Activated CD4-positive, alpha-beta T cell treated with anti-CD3 and anti-CD28 coated beads, Interleukin-2, amount 10 ng/mL, durations not matched to agents 24 days and 14 days (primary cell): ENCODE measurements at places on chromosomes 13 and 19.

DNA sequence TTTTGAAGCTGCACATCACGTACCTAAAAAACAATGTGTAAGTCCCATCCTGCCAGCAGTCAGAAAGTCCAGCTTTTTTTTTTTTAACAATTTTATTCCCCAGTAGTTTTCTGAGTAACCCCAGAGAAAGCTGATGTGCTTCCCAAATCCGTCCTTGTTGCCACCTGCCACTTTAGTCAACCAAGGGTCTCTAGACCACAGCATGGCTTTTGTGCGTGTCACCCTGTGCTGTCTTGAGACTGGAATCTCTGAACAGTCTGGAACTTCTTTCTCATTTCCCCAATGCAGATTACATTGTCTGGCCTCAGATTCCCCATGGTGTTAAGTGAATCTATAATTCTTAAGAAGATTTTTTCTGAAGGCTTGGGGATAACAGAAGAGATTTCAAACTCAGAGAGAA lies 289.2 kb upstream of the KLF12 start:
- no peak for DNase-seq

GRCh38 chr13:62433660-62434059 lies 1018.0 kb upstream of the PCDH20 start:
- DNase-seq: no peak

- no peak for DNase-seq
Observed at GRCh38 chr19:29643361-29643935, 21.8 kb upstream of the PLEKHF1 start.

DNA sequence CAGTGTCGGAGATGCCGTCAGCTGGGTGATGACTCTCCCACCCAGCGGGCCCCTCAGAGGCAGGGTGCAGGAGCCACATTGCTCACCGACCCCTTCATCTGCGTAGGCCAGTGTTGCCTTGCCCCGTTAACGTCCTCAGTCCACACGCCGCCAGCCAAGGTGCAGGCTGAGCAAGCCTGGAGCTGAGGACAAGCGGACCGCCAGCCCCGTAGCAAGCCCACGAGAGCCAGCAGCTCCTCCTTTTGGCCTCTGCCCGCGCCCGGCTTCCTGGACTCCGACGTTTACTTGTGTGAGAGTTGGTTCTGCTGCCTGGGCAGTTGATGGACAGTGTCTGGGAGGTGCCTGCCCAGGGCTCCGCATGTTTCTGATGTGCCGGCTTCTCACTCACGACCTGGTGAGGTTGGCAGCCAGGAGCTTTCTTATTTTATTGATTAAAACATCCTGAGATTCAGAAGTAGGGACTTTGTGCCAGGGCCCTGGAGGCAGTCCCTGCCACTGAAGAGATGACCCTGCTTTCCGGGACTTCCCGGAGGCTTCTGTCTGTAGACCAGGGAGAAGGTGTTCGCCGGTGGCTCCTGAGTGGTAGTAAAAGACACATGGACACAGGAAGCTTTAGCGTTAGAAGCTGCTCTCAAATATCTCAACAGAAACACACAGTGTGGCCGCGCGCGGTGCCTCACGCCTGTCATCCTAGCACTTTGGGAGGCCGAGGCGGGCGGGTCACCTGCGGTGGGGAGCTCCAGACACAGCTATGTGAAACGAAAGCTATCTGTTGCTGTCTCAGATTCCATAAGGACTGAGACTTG lies 5.8 kb downstream of the DAZAP1 start:
- no peak for DNase-seq

GRCh38 chr19:19033176-19033425 lies 216 bp downstream of the SUGP2 start:
- DNase-seq: no peak
